HCEC 1CT (cell line): ENCODE measurements at places on chromosomes 3 and 15.
A peak's percentile ranks its signal among the peaks of the same experiment; 100 is the strongest.

DNA sequence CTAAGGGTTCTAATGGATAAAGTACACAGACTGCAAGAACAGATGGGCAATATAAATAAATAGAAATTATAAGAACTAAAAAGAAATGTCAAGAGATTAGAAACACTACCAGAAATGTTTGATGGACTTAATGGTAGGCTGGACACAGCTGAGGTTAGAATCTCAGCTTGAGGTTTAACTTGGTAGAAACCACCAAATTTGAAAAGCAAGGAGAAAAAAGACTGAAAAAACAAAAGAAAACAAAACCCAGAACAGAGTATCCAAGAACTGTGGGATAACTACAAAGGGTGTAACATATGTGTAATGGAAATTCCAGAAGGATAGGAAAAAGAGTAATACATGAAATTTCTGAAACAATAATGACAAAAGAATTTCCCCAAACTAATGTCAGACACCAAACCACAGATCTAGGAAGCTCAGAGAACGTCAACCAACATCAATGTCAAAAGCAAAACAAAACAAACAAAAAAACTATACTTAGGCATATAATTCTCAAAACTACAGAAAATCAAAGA lies 35.0 kb downstream of the RFX7 start:
- peak; percentile 31 for DNase-seq

DNA sequence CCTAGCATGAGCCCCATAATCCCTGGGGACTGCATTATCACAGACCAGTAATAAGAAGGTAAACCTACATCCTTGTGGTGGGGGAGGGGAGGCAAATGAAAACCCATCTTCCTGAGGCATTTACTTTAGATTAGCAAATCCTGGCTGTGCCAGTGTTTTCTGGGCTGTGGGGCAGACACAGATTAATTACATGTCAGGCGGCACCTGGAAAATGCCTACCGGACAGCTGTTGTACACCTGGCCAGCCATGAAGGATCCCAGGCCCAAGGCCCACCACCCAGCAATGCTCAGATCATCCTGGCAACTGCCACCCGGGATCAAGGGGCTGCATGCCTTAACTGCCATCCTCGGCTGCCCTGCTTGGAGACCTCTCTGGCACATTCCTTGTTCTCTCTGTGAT lies 59.1 kb upstream of the RASA2 start:
- DNase-seq: no peak

- no peak for DNase-seq
These were observed 145.3 kb downstream of the RORA start for GRCh38 chr15:61083788-61084134.

- DNase-seq: no peak
These were observed 108.4 kb upstream of the RASGRP1 start for GRCh38 chr15:38672814-38673670.
